ENCODE measurements at places on chromosomes 1 and 21.
A peak's percentile ranks its signal among the peaks of the same experiment; 100 is the strongest.

GRCh38 chr1:185292237-185292636 is 24.8 kb downstream of the IVNS1ABP start:
- peak; percentile 64 for DNase-seq

DNA sequence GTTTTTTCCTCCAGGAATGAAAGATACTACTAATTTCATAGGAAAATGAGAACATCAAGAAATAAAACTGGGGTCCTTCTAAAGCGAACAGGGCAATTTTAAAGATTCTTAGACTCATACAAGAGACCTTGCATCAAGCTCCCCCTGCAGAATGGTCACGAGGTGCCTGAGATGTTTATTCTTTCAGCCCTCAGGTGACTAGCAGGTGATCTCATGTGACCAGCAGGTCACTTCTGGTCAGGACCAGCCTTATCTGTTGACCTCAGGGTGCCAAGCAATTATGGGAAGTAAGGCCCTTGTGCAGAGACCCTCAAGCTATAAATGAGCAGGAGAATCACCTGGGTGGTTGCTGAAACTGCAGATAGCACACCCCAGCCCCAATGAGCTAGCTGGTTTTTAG is 20.6 kb upstream of the TMEM51 start:
- DNase-seq: no peak

GRCh38 chr1:220791285-220791684 is 4.6 kb downstream of the MTARC1 start:
- peak; percentile 21 for DNase-seq

DNA sequence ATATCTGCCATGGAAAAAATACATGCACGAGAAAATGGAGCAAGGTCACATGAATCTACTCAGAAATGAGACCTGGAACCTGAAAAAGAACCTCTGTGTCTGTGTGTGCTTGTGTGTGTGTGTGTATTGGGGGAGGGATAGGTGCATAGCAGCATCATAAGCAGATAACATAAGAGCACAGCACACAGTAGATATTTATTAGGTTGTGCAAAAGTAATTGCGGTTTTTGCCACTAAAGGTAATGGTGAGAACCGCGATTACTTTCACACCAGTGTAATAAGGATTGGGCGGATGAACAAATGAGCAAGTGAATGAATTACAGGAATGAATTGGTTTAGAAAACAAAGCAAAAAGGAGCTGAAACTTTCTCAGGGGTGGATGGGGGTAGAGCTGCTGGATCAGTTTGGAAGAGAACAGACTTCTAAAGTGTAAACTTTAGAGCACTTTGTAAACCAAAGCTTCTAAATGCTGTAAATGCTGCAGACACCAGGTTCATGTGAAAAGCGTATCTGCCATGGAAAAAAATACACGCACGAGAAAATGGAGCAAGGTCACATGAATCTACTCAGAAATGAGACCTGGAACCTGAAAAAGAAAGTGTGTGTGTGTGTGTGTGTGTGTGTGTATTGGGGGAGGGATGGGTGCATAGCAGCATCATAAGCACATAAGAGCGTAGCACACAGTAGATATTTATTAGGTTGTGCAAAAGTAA is 156.9 kb downstream of the TOMM20 start:
- DNase-seq: no peak

GRCh38 chr1:97101509-97101908 is 379.9 kb downstream of the PTBP2 start:
- no peak for DNase-seq

DNA sequence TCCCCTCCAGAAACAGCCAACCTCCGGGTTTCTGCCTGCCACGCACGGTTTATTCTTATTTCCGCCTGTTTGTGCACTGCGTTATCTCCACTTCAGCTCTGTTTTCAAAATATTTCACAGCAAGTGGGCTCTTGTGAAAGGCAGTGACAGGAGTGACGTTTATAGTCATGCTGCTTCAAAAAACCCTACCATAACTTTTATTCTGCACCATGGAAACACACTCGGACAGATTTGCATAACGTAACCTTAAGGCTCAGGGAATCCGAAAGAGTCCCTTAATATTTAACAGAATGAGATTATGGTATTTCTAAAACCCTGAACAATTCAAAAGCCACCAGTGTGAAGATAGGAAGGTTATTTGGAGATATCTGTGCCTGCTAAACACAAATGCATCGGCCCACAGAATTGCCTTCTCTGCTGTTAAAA is 782 bp upstream of the SDE2 start:
- peak; percentile 91 for DNase-seq

- DNase-seq: no peak
Measured at GRCh38 chr21:43333298-43334062, 93.5 kb downstream of the SIK1 start.

DNA sequence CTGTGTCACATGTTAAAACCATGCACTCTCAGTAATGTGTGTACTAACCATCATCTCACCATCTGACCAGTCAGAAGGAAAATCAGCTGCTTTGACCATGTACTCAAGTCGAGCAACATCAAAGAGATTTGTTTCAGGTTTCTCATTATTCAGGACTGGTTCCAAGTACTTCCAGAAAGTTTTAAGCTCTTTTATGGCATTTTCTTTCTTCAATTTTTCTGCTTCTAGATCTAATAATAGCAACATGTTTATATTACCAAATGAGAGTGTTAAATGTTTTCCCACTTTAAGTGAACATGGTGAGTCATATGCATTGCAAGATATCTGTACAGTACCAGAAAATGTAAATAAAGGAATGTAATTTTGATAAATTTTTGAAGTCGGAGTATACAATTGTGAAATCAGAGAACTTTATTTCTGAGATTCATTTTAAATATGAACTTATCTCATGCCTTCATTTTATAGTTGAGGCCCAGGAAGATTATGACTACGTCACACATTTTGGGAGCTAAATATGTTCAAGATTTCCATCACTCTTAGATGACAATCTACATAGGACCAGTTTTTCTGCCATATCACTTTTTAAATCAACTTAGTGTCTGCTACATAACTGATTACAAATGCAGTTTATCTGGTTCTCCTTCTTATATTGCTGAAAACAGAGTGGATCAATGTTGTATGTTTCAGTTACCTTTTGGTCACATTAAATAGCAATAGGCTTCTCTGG is 87.2 kb downstream of the SPAG17 start:
- DNase-seq: no peak

DNA sequence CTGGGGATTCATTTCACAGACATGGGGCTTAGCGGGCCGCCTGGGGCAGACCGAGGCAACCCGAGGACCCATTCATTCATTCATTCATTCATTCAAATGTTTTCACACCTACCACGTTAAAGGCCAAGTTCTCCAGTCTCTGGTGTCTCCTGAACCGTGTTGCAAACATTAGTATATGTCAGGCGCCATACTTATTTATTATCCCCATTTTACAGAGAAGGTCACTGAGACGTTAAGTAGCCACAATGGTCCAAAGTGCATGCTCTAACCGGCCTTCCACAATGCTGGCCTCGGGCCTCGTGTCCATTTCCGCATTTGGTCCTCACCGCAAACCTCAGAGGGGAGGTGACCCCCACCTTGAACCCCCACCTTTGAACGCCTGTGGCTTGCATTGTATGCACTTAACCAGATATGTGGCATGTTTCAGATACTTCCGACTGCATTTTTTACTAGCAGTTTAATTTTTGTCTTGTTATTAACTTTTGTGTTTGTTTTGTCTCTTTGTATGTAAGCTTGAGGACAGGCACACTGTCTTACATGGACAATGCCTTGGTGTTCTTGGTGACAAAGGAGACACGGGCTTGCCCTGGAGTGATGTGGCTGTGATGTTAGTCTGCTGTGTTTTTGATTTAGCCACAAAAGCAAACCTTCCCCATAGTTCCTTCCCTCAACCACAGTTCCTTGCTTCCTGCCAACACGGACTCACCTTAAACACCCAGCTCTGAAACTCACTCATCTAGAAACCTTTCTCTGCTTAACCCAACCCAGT is 1.2 kb upstream of the IFFO2 start:
- DNase-seq: no peak

GRCh38 chr1:94528826-94529225 is 12.7 kb downstream of the F3 start:
- DNase-seq: no peak
